Sciatic nerve (tissue), 2 donors: ENCODE measurements at places on chromosomes 2 and 18. TPM values are rescaled to one million over a fixed set of nuclear protein-coding genes. Genes with fewer than 3 reads are reported as not detected.

Gene ERFE
- 0.58 TPM for total RNA-seq

Gene DSC1
- total RNA-seq: not detected

Gene KIAA2012
- not detected for total RNA-seq

Gene PRKD3
- total RNA-seq: 57.2 TPM

Gene CD226
- 3.1 TPM for total RNA-seq

Gene PROC
- total RNA-seq: not detected

Gene ELOA2
- total RNA-seq: not detected

Gene COLEC12
- 19.3 TPM for total RNA-seq

- DNase-seq: no peak
These were observed 1339.0 kb downstream of the LRP1B start for GRCh38 chr2:140791802-140792201.

DNA sequence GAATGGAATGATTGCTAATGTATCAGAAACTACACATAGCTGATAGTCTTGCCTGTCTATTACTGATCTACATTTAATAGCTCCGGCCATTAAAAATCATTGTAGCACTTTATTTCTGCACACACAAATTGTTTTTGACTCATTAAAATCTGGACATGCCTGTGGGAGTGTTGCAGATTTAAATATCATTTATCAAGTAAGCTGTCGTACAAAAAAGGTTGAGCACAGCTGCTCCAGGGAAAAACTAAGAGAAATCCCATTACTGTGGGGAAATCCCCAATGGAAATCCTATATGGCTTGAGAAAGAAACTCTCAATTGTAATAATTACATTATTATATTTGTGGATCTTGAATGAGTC lies 99.6 kb upstream of the CERS6 start:
- DNase-seq: no peak

DNA sequence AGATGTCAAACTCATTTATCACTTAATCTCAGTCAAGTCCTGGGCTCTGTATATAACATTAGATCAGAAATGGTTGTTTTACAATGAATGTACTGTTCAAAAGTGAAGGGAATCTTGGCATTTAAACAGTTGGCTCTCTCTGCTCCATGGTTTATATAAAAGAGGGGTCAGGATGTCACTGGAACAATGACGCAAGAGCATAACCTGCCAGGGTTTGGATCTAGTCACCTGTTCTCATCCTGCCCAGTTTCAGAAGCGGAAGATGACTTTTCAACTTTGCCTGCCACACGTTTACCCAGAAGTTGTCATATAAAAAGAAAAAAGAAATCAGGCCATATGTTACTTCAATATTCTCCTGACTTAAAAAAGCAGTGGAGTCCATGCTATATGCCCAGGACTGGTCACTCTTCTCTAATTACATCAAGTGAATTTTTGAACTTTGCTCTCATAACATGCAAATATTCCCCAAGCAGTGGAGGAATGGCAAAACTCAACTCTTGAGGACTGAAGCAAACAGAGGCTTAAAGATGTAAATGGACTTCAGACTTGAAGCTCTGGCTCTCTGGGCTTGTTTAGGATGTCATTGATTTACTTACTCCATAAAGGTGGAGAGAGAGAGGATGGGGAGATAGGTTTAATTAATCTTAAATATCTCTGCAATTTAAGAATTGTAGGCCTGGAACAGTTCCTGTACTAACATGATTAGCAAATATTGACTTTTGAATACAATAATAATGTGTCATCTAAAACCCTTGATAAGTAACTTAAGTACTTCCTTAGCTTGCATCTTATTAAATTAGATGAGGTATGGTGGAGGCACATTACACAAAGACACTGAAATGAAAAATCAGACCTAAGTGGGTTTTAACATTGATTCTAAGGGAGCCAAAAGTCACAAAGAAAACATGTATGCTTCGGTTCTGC lies 58.3 kb downstream of the ETAA1 start:
- no peak for DNase-seq

GRCh38 chr2:41042343-41042742 lies 590.5 kb upstream of the SLC8A1 start:
- DNase-seq: no peak

DNA sequence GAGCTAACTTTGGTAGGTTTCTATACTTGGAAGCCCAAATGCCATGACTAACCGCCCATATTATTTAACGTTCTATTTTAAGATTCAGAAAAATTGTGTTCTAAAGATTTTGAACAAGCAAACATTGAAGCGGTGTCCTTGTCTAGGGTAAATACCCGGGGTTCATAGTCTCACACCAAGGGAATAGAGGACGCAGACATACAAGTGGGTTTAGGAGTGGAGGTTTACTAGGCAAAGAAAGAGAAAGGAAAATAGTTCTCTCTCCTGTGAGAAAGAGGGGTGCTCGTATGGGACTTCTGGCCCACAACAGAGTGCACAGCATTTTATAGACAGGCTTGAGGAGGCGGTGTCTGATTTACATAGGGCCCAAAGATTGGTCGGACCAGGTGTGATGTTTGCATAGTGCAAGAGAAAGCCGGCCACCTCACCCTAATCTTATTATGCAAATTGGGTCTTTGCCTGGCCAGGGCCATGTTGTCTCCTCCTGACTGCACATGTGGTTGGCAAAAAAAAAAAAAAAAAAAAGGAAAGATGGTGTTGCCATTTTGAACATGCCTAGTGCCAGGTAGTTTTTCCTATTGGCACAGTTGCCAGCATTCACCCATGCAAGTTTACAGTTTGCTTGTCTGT lies 1062.6 kb downstream of the LRP1B start:
- DNase-seq: no peak

DNA sequence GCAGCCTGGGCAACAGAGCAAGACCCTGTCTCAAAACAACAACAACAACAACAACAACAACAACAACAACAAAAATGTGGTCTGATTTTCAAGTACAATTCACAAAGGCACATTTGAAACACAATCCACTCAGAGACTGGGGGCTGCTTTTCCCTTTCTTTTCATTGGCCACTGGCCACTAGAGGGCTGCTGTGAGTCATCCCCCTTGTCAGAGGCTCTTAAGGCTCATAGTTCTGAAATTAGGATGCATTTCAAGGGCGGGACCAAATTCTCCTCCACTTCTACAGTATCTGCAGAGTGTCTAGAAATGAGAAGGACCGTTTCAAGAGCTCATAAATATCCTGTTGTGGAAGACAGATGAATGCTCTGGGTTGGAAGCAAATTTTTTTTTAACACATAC lies 285.4 kb downstream of the NRXN1 start:
- no peak for DNase-seq

- DNase-seq: no peak
These were observed 1162.7 kb upstream of the ZEB2 start for GRCh38 chr2:145682546-145683157.

DNA sequence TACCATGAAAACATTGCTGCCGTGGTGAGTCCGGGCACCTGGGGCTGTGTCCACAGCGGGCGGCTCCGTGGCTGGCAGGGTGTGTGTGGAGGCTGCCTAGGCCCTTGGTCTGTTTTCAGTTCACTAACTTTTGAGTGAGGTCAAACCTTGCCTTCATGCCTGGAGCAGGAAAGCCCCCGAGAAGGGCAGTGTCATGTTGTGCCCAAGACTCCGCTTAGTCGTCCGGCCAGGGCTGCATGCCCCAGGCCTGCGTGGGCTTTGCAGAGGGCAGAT lies 24.1 kb downstream of the MAL start:
- DNase-seq: no peak

- no peak for DNase-seq
These were observed 26.7 kb downstream of the ZEB2 start for GRCh38 chr2:144493027-144493809.

DNA sequence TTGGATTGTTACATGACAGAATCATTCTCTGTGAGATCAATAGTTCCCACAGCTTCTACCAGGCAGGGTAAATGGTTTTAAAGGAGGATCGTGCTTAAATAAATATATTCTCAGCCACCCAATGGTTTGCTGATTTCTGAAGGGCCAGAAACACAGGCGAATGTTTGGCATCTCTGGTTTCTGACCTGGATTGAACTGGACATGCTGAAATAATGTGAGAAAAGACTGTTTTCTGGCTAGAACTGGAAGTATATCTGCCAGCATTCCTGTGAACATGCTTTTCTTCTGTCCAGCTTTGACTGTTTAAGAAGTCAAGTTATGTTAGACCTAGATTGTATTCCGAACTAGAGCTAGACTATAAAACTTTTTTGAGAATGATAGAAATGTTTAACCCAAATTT lies 77.1 kb upstream of the COL3A1 start:
- no peak for DNase-seq

DNA sequence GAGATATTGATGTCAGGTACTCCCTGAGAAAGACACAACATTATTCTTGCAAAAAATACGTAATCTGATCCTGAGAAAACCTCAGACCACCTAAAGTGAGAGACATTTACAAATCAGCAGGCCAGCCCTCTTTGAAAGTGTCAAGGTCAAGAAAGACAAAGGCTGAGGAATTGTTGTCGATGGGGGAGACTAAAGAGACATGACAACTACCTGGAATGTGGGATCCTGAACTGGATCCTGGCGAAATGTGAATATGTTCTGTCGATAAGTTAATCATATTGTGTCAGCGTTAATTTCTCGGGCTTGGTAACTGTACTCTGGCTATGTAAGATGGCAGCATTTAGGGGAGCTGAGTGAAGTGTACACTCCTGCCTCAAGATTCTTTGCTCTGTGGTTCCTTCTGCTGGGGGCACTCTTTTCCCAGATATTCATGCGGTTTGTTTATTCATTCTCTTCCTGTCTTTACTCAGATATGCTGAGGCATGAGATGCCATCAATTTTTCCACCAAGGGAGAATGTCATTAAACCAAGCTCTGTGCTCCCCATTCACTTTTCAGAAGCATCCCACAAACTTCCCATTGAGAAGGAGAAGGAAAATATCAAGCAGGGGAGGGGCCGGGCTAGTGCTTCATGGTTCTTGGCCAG lies 154.9 kb downstream of the CAPN13 start:
- no peak for DNase-seq

DNA sequence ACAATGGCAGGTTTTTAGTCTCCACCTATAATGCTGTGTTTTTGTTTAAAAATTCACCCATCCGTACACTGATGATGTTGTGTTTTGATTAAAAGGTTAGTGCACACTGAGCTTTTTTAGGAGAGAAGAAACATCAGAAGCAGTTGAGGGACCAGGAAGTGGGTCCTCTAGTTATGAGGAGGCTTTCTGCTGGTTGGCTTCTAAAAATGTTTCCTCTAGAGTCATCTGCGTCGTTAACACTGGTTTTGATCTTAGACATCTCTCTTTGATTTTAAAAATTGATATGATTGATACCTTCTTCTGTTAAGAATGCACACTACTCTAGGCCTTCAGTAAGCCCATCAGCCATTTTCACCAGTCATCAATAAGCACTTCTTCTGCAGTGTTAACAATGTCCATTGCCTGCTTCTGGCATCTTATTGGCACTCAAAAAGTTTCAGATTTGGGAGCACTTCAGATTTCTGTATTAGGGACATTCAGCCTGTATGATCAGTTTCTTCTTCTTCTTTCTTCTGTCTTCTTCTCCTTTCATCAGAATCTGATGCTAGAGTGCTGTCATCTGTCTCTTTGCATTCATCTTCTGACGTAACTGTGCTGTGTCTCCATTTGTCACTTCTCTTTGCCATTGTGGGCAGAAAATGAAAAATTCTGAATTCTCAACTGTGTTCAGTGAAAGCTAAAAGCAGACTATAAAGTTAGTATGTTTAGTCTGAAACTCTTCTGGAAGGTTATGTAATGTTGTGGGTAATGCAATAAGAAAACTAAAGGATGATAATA lies 56.3 kb downstream of the PHLPP1 start:
- no peak for DNase-seq

GRCh38 chr2:133591164-133591563 lies 22.9 kb upstream of the NCKAP5 start:
- no peak for DNase-seq

DNA sequence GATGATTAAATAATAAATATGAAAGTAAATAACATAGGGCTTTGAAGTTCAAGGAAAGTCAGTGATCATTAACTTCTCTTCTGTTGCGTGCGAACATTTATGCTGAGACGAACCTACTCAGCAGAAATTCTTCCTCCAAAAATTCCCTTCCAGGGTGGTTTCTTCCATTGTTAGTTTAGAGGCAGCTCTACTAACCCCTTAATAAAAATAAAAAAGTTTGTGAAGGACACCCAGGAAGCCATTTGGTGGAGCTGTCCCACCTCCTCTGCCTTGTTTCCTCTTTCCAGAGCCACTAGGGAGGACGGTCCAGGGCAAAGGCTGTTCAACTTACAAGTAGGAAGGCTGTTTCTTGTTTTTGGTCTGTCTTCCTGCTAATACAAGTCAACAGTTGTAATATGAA lies 2.1 kb upstream of the SMAD2 start:
- DNase-seq: no peak

- no peak for DNase-seq
These were observed 1310.9 kb upstream of the TMEFF2 start for GRCh38 chr2:193505620-193506019.

- DNase-seq: no peak
These were observed 88.6 kb upstream of the TTN start for GRCh38 chr2:178895872-178896271.

DNA sequence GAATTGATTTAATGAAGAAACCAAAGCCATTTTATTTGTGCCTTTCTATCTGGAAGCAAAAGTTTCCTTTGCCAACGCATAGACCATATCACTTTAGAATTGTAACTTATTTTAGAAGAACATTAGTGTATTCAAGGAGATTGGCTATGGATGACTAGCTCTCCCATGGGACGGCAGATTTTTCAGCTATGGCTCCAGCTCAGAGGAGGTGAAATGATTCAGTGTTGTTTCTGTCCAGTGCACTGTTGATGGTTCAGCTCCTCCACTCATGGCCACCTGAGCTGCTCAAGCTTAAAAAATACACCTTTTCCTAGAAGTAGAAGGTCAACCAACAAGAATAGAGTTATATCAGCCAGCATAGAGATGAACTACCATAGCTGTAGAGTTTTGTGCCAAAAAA lies 1597.5 kb upstream of the PIK3C3 start:
- DNase-seq: no peak

- no peak for DNase-seq
These were observed 21.8 kb downstream of the TMSB10 start for GRCh38 chr2:84927275-84927627.

GRCh38 chr18:48679236-48679635 lies 140.4 kb downstream of the CTIF start:
- DNase-seq: no peak

GRCh38 chr18:22200611-22201225 lies 31.3 kb downstream of the GATA6 start:
- DNase-seq: no peak

- no peak for DNase-seq
These were observed 347.1 kb downstream of the CLIP4 start for GRCh38 chr2:29462293-29462692.

DNA sequence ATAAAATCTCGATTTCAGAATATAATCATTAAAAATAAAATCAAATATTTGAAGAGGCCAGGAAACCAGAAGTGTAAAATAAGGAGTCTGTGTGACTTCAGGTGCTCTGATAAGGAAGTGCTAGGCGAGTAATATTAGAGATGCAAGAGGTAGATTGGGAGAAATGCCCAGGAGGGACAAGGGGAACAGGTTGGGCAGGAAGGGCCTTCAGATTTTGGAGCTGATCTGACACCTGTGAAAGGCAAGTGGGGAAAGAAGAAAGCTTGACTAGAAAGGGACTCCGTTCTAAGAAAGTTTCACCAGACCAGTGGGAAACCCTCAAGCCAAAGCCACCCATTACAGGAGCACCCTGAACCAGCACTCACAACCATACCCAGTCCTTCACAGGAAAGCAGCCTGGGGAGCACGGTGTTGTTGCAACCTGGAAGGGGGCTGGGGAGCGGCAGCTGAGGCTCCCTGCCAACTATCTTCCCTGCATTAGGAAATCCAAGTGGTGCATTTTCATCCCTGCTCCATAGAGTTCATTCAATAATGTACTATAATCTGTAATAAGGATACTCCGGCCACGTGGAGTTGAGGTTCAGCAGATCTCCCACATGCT lies 57.5 kb upstream of the GREB1L start:
- DNase-seq: no peak
